Stimulated activated CD4-positive, alpha-beta T cell treated with anti-CD3 and anti-CD28 coated beads, TNF-alpha, amount 100 ng/mL, for 48 hours (primary cell): ENCODE measurements at places on chromosomes 13 and 19.

DNA sequence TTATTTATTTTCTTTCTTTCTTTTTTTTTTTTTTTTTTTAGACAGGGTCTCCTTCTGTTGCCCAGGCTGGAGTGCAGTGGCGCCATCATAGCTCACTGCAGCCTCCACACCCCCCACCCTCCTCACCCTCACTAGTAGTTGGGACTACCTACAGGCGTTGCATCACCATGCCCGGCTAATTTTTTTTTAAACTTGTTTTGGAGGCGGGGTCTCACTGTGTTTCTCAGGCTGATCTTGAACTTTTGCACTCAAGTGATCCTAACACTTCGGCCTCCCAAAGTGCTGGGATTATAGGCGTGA is 33.6 kb downstream of the GJA3 start:
- DNase-seq: no peak

DNA sequence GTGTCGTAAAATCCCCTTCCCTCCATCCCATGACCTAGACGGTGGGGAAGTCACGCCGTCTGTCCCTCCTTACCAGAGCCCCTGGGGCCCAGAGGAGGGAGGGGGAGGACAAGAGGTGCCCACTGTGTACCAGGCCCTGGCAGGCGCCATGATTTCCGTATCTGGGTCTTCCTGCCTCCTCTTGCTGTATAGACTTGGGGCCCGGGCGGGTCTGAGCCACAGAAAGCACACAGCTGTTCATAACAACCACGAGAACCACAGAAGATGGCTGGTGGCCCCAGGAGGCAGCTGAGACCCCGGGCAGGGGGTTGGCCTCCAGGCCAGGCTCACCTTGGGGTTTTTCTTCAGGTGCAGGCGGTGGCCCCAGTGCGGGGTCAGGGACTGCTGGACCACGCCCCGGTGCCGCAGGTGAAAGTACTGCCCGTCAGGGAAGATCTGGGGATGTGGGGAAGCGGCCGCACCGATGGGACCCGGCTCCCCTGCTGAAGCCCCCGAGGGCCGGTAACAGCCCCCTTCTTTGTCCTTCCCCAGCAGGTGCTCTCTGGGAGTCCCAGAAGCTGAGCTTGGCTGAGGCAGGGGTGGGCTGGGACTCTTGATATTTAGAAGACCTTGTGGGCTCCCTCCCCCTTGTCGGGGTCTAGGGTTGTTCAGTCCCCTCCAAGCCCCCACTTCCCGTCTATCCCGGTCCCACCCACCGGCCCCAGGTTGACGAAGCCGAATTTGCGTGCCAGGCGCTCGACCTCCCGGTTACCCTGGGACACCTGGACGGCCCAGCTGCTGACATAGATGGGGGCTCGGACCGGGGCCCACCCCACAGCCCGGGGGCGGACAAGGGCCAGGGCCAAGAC is 463 bp downstream of the PCSK4 start:
- DNase-seq: no peak

- no peak for DNase-seq
Measured at GRCh38 chr19:29686285-29686805, 21.1 kb downstream of the PLEKHF1 start.

DNA sequence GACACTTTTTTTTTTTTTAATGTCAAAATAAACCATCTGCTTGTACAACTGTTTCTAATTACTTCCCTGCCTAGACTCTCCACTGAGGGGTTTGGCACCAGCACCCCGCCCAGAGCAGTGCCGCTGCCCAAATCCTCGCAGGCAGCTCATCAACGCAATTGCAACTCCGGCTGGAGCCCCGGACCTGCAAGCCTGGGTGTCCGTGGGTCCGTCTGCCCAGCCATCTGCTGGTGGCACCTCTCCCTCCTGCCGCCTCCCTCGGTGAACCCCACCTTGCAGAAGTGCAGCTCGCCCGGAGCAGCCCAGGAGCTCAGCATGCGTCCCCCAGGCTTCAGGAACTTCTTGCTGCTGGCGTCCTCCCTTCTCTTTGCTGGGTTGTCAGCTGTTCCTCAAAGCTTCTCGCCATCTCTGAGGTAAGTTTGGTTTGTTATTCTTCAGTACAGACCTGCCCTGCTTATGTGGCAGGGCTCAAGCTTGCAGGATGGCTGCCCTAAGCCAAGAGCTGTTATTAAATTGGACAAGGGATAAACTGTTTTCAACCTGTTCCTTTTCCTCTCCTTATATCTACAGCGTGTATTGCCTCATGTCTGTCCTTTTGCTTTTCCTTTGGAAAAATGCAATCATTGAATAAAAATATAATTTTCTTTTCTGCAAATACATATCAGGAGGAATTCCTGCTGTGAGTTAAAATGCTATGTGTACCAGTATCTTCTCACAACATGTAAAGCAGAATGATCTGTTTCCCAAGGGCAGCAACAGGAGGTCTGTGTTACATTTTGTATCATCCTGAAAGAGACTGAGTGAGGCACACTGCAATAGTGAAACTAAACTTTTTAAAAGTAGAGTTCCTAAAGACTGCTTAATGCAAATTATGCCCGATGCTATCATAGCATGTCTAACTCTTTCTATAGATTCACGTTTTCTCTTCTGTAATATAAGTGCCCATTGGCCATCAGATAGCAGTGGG is at the start of gene ITGBL1:
ITGBL1 (plus strand) TSS at position 157 of the 967 bp plus-strand sequence; CDS start at position 316, 159 bp downstream.
- no peak for DNase-seq

DNA sequence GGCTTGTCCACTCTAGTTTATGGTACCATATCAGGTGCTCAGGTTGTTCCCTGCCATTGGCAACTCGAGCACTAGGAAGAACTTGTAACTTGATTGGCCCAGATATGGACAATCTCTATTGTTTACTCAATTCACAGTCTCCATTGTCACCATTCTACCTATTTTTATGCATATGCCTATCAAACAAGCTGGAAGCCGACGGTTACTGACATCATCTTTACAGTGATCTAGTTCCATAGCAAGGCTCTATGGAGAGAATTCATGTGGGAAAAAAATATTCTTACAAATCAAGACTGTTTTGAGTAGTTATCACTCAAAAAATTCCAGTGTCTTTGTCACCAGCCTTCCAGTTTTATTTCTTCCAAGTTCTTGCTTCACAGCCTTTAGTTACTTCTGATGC is 1006.2 kb upstream of the PRR20A start:
- DNase-seq: no peak

DNA sequence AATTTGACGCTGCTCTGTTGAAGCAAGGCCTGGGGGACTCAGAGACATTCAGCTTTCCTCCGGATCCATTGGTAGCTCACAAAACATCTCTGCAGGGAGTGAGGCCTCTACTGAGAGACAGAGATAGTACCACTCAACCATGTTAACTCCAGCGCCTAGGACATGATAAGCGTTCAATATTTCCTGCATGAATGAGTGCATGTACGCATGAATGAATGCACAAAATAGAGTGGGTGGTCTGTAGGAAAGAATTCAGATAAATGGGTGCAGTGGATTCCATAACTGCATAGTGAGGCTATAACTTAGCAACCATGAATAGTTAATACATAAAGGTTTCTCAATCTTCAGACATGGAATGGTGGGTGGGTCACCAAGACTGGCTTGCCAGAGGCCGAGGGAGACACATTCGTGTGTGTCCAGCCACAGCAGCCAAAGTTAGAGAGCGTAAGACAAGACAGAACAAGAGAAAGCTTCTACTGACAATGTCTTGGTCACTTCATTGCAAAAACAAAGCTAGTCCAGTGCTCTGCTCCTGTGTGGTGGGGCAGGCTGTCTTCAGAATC is 36.3 kb upstream of the RCBTB2 start:
- no peak for DNase-seq

- no peak for DNase-seq
Measured at GRCh38 chr13:112249644-112250610, 126.2 kb upstream of the SPACA7 start.

- no peak for DNase-seq
Measured at GRCh38 chr13:67643516-67644055, 413.4 kb upstream of the PCDH9 start.

DNA sequence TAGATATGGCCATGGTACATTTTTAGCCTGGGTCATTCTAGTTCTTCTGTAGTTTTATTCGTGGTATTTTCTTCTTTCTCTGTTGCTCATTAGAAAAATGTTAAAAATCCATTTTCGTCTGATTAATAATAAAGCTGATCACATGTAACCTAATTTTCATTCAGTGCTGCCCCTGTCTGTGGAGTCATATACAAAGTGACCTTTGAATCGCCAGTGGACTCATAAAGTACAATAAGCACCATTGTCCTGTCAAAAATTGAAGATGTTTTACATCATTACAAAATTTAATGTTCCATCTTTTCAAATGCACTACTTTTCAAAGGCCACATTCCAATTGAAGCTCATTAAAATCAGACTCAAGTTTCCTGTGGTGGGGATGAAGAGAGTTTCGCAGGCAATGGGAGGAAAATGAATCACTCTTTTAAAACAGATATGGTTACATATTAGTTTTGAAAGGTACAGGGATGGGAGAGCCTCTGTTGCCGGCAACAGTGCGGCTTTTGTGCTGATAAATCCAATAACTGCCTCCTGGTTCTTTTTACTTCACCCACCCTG is 205.4 kb downstream of the ZNF536 start:
- DNase-seq: no peak

GRCh38 chr19:46288896-46289588 is 7.8 kb upstream of the HIF3A start:
- DNase-seq: no peak

- DNase-seq: no peak
Measured at GRCh38 chr13:61727767-61728166, 312.1 kb upstream of the PCDH20 start.

- no peak for DNase-seq
Measured at GRCh38 chr13:108968566-108968965, 339.2 kb downstream of the MYO16 start.

- DNase-seq: no peak
Measured at GRCh38 chr13:105412171-105412570, 1123.3 kb downstream of the EFNB2 start.

DNA sequence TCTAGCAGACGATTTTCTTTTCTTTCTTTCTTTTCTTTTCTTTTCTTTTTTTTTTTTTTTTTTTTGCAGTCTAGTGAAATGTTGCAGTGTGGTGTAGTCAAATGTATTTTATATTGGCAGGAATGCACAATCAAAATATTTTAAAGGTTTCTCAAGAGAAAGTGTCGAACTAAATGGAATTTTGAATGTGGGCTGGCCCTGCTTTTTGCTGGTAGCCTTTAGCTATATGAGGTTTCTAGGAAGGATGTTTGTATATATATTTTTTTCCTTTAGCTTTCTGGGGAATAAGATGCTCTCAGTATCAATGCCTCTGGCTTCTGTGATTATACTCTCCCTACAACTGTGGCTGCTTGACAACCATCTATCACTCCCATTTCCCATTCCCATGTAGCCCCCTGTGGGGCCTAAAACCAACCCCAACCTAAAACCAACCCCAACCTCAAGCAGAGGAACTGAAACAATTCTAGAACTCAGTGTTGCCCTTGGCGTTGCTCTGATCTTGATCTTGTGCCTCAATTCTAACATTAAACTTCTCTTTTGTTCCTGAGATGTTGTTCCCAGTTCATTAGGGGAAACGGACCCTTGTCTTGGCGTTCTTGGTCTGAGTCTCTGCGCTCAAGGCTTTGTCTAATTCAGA is 27.1 kb downstream of the CYSLTR2 start:
- DNase-seq: no peak

- peak; percentile 39 for DNase-seq
Measured at GRCh38 chr13:40664350-40665125, 1.9 kb downstream of the FOXO1 start.

- DNase-seq: no peak
Measured at GRCh38 chr13:43665388-43665787, 121.4 kb downstream of the ENOX1 start.

- DNase-seq: peak; percentile 74
Measured at GRCh38 chr19:10836479-10837330, 693 bp upstream of the TMED1 start.

DNA sequence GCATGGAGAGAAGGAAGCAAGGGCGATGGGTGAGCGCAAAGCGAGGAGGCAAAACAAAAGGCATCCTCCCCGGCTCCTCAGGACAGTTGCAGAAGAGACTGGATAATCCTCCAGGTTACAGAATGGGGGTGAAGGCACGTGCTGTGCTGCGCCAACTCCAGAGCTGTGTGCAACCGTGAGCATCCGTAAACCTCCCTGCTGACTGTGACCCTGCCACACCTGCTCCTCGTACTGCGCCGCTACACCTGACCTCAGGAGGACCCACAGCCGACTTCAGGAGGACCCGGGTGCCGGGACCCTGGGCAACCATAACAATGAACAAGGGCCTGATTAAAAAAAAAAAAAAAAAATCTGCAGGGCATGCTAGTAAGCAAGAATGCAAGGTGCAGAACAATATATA is 68.7 kb downstream of the SLC7A1 start:
- DNase-seq: no peak

DNA sequence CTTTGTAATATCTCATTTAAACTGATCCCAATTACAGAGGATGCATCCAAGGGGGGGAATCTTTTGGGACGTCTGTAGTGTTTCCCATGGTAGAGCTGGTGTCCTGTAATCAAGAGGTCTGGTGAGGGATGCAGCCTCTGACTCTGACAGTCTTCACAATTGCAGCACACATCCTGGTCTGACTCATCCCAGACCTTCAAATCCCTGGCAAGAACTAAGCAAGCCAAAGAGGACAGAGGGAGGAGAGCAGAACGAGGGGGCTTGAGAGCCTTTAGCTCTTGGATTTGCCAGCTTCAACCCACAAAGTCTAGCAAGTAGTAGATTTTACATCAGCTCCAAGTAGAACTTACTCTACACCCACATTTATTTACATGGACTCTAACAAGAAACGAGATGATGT is 17.3 kb upstream of the FCGBP start:
- DNase-seq: no peak

DNA sequence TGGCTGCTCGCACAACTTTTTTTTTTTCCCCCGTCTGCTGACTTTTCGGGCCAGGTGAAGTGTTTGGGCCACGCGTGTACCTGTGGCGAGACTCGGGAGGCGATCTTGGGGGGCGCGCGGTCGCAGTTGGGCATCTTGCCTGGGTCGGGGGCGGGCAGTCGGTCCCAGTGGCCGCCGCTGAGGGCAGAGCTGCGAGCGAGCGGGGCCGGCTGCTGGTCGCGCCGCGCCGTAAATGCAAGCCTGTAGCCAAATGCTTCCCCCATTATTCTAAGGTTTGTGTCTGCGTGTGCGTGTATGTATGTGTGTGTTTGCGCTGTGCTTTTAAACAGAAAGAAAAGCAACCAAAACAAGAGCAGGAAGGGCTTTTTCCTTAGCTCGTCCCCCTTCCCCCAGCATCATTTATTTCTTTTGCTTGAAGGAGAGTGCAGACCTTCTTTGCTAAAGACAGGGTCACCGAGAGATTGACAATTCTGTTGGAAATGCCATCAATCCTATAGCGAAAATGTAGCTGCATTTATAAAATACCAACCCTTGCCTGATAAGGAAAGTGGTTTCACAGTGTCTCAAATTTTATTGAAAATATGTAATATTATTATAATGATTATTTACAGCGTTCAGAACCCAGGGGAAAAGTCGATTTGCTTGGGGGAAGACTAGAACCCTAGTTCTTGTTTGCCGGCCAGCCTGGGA is 143.2 kb upstream of the ZNF536 start:
- DNase-seq: no peak

GRCh38 chr13:91133941-91134802 is 213.3 kb upstream of the MIR17HG start:
- DNase-seq: peak; percentile 15

- DNase-seq: no peak
Measured at GRCh38 chr13:111211789-111212516, 96.8 kb downstream of the ARHGEF7 start.

- DNase-seq: no peak
Measured at GRCh38 chr19:50187937-50188336, 15.5 kb upstream of the MYH14 start.
